ENCODE measurements at places on chromosomes 11 and 22.
A peak's percentile ranks its signal among the peaks of the same experiment; 100 is the strongest.

DNA sequence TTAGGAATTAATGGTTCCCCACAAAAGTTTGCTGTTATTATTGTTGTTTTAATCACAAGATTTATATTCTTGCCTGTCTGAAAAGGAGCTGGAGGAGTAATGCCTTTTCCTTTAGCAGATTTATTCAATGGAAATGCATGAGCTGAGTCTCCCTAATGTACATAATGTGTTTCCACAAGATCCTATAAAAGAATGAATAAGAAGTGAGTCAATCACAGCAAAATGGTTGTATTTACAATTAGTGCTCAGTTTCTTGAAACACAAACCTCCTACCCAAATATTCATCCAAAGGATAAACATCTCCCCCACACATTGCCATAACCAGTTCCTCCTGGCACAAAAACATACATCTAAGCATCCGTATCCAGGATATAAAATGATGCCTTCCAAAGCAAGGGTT is 33.3 kb downstream of the ME3 start:
- DNase-seq = no peak

GRCh38 chr11:118415739-118416068 is 14.3 kb downstream of the ATP5MG start:
- DNase-seq = no peak

GRCh38 chr22:26391623-26392022 is 37.4 kb upstream of the ASPHD2 start:
- DNase-seq = no peak

DNA sequence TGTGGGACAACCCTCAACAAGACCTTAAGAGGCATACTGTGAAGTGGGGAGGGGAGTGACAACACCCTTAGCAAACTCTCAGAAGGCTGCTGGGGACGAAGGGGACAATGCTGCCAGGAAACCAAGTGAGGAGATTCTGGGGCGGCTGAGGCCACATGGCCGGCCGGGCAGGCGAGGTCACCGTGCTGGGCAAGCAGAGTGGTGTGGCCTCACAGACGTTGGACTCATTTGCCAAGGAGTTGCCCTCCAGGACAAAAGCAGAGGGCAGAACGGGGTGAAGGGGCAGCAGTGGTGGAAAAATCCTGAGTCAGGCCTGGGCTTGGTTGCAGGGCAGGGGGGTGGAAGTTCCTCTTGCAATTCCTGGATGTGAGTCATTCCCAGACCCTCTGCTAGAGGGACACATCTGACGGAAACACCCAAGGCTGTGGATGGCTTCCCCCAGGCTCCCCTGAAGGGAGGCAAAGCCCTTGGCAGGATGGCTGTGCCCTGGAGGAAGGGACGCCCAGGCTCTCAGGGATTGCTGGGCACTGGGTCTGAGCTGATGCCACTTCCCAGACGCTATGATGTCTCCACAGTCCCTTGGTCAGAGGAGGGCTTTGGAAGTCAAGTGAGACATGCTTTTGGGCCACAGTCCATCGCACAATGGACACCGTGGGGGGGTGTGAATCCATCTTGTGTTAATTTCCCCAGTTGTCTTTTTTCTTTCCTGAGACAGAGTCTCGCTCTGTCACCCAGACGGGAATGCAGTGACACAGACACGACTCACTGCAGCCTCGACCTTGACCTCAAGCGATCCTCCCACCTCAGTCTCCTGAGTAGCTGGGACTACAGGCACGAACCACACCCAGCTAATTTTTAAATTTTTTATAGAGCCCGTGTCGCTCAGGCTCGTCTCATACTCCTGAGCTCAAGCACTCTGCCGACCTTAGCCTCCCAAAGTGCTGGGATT is 16.2 kb upstream of the SHANK3 start:
- DNase-seq = peak; percentile 69

- DNase-seq = no peak
Measured at GRCh38 chr22:46674906-46675305, 54.7 kb downstream of the GRAMD4 start.

- DNase-seq = no peak
Measured at GRCh38 chr11:70788248-70789022, 390.1 kb downstream of the CTTN start.

DNA sequence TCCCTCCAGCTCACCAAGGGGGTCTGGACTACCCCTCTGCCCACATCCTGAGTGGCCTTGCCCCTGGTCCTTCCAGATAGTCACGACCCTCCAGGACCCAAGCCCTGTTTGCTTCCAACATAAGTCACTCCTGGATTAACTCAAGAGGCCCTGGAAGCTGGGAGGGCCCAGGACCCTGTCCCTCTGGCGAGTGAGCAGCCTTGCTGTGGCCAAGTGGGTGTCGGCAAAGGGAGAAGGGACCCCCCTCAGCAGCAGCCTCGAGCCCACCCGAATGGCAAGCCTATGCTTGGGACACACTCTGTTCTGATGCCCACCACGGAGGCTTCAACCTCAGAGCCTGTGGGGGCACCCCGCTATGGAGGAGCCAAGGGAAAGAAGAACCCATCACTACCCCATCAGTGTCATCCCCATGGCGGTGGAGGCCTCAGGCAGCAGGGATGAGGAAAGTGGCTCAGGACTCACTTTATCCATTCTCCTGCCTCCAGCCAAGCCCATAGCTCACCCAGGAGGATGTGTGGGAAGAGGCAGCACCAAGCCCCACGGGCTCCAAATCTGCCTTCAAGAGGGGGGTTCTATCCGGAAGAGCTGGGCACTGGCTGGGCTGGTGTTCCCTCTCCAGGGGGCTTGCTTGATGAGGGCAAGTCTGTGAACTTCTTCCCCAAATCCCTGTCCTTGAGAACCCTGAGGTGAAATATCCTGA is 12.5 kb downstream of the SLC22A12 start:
- peak; percentile 26 for DNase-seq

DNA sequence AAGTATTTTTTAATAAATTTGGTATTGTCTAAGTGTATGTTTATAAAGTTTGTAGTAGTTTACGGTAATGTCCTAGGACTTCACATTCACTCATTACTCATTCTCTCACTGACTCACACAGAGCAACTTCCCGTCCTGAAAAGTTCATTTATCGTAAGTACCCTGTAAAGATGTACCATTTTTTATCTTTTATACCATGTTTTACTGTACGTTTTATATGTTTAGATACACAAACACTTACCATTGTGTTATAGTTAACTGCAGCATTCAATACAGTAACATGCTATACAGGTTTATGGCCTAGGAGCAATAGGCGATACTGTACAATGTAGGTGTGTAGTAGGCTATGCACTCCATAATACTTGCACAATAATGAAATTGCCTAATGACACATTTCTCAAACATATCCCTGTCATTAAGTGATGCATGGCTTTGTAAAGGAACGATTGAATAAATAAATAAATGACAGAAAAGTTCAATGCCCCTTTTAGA is 12.5 kb upstream of the CARD18 start:
- no peak for DNase-seq

- no peak for DNase-seq
Measured at GRCh38 chr11:28144808-28145207, 36.6 kb downstream of the METTL15 start.

DNA sequence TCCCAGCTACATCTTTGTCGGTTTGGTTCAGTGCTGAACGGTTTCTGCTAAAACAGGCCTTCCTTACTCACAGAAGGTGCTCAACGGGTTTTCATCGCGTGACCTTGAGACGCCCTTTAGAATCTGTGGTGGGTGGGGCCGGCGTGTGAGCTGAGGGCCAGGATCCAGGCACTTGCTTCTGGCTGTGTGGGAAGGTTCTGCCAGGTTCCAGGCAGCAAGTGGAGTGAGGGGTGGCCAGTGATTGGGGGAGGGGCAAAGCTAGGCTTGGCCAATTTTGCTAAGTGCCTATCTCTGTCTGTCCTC is 35.2 kb downstream of the KCNJ4 start:
- DNase-seq = peak; percentile 49

DNA sequence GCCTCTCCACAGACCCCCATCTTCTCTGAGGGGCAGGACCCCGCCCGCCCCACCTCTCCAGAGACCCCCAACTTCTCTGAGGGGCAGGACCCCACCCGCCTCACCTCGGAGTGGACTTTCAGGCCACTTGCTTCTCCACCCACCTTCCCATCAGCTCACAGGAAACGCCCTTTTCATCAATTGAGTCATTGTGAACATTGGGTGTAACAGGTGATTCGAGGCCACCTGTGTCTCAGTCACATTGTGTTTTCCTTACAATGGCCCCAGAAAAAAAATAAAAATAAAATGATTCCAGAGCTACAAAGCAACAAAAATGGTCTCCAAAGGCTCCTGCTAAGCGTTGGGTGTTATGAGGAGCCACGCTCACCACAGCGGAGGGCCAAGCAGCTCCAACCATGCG is 36.0 kb downstream of the BRD1 start:
- peak; percentile 43 for DNase-seq
